Mesendoderm (in vitro differentiated cells): ENCODE measurements at places on chromosomes 3 and 15.

GRCh38 chr15:99324082-99324620, 72.9 kb downstream of the LRRC28 start:
- DNase-seq = no peak

- DNase-seq = no peak
Measured at GRCh38 chr3:159838938-159839337, 149.7 kb upstream of the IL12A start.

- no peak for DNase-seq
Measured at GRCh38 chr3:120393243-120393642, 44.1 kb upstream of the LRRC58 start.

DNA sequence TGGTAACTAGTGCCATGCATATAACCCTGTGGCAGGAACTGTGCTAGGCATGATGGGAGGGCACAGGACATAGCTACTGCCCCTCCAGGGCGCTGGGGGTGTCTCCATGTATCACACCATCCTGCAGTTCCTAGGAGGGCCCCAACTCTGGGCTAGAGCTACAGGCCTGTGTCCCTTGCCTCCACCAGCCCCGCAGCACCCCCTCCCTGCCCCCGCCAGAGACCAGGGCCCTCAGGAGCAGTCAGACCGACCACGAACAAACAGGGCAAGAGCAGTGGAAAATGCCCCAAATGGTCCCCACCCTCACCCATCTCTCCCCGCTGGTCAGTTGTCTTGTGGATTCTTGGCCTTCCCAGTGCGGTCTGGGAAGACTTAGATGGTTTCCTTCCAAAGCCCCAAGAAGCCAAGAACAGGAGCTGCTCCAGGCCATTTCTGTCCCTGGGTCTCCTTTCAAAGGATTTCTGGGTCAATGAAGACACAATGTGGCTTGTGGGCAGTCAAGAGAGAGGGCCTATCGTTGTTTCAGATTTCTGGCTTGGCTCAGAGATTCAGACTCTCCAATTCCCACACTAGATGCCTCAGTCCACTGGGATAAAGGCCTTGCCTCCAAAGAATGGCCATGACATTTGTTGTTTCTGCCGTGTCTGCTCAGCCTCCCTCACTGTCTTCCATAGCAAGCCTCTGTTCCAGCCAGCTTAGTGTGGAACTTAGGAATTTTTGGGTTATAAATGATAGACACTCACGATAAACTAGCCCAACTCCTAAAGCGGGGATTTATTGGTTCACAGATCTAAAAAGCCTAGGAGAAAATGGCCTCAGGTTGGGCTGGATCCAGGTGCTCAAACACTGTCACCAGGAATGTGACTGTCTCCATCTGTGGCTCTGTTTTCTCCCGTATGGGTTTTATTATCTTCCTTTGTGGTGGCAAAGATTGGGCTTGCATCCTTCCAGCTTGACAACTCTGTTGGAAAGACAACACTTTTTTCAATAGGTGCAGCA, 80.6 kb downstream of the LSM3 start:
- no peak for DNase-seq

GRCh38 chr3:161043336-161044035, 61.7 kb downstream of the B3GALNT1 start:
- DNase-seq = no peak

- DNase-seq = no peak
Measured at GRCh38 chr3:170566413-170566812, 19.5 kb downstream of the SLC7A14 start.

DNA sequence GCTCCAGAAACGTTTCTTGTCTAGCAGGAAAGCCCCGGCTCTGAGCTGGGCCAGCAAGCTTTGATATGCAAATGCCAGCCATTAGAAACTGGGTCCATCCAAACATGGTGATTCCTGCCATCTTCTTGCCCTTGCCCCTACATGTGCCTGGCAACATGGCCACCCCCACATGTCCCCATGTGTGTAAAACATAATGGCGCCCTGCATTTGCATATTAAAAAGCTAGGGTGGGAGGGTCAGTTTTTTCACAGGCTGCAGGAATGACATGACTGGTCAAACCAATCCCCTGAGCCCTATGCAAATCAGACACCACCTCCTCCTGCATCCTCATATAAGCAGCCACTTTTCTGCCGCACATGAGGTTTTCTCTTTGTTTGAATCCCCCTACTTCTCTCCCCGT, 21.2 kb downstream of the GPR156 start:
- no peak for DNase-seq

- DNase-seq = no peak
Measured at GRCh38 chr3:118791246-118791645, 243.4 kb downstream of the IGSF11 start.

DNA sequence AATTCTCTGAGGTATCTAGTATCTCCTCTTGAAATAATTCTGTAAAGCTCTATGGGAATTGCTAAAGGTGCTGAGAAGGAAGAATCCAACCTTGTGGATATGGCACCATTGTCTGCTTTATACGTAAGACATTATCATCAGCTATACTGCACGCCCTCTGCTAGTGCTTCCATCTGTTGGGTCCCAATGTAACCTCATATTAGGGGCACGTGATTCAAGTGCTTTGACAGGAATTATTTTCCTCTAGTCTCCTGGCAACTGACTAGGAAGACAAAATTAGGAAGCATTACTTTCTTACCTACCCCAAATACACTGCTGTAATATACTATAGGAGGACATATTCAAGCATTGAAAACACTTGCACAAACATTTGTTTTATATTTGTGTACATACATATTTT, 24.0 kb downstream of the COPS2 start:
- no peak for DNase-seq

DNA sequence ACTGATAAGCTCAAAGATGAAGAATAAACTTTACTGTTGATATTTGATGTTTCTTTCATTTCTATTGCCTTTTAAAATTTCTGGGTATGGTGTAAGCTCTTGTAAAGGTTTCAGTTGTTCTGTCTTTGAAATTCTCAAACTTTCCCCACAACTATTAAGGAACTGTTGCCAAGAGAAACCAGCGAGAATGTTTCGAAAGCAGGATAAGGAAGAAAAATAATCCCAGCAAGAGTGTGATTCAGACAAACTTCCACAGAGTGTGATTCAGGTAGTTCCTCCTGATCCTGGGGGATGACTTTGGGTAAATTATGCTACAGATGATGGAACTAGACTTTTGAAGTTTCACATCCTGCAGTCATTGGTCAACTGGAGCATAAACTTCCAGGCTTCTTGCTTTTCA, 632.0 kb downstream of the NSUN3 start:
- no peak for DNase-seq

GRCh38 chr3:110628650-110629301, 442.8 kb upstream of the NECTIN3 start:
- DNase-seq = no peak

DNA sequence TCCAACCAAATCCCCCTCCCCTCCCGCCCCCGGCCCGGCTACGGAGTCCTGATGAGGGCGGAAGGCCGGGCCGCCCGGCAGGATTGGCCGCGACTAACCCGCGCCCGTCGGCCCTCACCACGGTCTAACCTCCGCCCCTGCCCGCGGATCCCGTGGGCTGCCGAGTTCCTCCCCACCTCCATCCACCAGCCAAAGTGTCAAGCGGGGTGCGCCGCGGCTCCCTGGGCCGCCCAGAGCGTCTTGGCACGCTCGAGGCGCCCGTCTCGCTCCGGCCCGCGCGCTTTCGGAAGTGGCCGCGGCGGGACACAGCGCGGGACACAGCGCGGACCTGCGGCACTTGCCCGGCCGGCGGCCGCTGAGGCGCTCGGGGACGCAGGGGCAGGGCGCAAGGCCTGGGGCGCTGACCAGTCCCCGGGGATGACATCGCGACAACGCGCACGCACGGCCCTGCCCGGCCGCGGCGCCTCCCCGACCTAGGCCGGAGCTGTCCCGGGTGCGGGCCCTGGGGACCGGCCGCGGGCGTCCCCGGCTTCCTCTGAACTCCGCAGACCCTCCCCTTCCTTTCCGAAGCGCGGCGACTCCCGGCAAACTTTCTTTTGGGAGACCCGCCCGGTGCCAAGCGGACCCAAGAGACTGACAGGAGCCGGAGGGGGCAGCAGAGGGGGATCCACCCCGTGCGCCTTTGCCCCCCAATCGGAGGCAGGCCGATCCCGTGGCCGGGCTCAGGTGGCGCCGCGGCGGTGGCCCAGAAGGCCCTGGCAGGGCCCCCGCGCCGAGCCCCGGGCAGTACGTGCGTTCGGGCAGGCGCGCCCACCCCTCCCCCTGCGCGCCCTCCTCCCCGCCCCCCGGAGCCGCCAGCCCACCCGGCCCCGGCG, 112.8 kb upstream of the ICE2 start:
- DNase-seq = peak; percentile 74

- no peak for DNase-seq
Measured at GRCh38 chr3:114632757-114633424, 339.1 kb downstream of the TIGIT start.

DNA sequence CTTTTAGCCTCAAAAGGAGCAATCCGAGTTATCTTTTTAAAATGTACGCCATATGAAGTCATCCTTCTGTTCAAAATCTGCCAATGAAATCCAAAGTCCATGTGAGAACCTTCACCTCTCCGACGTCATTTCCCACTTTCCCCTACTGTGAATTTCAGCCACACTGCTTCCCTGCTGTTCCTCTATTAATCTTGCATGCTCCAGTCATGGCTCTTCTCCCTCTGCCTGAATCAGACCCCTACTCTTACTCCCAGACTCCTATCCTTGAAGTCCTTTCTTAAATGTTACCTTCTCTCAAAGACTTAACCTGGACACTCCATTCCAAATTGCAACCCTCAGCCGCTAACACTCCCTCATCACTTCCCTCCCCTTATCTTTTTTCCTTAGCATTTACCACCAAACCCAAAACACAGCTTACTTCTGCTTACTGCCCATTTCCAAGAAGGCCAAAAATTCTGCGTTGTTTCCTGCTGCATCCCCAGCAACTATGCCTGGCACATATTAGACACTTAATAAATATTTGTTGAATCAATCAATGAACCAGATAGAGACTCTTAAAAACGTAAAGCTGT, 1.2 kb downstream of the NKIRAS1 start:
- no peak for DNase-seq

GRCh38 chr3:171936191-171936841, 93.2 kb downstream of the TMEM212 start:
- peak; percentile 81 for DNase-seq

DNA sequence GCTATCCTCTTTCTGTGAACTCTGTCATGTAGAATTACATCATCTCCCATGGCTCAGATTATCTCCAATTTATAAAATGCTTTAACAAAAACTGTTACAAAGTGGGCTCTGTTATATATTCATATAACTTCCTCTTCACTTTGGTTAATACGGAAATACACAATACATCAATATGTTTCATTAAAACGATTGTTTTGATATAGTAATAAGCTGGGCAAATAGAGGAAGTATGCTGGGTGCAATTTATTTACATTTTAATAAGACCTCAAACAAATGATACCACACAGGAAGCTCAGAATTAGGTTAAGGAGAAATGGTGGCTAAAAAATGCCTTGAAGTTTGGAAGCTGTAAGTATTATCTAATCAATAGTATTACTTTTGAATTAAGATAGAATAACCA, 331.0 kb downstream of the ZBTB20 start:
- no peak for DNase-seq

GRCh38 chr3:116423945-116424344, 21.3 kb downstream of the LSAMP start:
- DNase-seq = no peak

DNA sequence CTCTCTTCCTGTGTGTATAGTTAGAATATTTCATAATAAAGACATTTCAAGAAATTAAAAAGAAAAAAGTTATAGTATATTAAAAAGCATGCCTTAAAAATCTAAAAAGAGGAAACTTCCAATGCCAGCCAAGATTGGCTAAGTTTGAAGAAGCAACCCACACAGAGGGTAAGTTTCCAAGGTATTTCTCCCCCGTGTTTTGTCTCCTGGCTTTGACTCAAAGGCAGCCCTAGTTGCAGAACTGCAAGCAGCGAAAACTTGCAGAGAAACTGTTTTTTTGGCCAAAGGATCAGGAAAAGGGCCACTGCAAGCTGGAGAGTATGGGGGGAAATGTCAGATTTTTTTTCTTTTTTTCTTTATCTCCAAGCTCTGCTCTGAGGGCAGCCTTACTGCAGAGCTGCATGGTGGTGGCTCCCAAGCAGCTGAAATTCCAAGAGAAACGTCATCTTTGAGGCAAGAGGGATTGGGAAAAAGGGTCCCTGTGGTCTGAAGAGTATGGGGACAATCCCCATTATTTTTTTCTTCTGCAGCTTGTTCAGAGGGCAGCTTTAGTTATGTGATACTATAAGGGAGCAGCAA, 23.0 kb downstream of the HACL1 start:
- DNase-seq = no peak

GRCh38 chr3:69715204-69715603, 24.1 kb upstream of the MITF start:
- no peak for DNase-seq

DNA sequence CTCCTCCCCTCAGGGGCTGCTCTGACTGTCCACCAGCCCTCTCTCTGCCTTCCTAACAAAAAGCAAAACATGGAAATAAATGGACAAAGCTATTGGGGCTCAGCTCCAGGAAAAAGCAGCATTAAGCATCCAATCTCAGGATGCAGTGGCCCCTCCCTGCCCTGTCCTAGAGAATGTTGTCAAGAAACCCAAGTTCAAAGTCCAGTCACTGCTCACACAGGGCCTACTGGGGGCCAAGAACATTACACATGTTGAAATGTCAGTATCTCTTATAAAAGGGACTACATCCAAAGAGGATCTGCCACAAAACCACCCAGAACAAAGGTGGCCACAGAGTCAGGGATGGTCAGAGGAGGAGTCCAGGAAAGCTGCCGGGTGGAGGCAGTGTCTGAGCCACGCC, 7.6 kb upstream of the GRIP2 start:
- DNase-seq = no peak

DNA sequence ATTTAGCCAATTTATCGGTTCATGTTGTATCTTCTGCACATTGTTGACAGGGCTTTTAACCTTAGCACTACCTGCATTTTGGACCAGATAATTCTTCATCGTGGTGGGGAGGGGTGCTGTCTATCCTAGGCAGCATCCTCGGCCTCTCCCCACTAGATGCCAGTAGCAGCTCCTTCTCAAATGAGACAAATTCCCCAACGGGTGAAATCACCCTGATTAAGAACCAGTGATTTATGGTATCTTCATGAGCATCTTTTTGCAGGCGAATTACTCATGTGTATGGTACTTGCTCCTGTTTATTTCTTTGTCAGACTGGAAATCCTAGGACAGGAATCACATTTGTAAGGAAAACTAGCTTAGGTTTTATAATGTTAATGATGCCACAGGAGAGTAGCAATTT, 68.0 kb downstream of the C3orf70 start:
- peak; percentile 14 for DNase-seq

DNA sequence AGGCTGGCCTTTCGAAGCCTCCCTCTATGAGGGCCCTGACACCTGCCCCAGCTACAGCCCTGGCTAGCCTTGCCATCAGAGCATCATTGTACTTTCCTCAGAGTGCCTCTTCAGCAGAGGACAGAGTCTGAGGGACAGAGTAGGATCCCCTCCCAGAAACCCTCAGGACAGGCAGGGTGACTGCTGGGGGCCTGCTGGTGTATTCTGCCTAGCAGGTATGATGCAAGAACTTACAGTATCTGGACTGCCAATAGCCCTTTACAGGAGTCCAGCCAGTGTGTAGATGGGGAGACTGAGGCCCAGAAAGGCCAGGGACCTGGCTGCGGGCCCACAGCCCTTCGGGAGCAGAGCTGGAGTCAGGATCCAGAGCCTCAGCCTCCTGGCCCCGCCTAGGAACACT, 19.1 kb downstream of the DUSP7 start:
- no peak for DNase-seq
